ENCODE measurements at places on chromosomes 4 and X. TPM values are rescaled to one million over a fixed set of nuclear protein-coding genes. Genes with fewer than 3 reads are reported as not detected.

Gene CT45A2
- not detected for total RNA-seq

Gene LNX1
- 1.8 TPM for total RNA-seq

Gene IL2
- total RNA-seq: not detected

Gene CXCL9
- total RNA-seq: not detected
